Left hindlimb (tissue), 1 donor: ENCODE measurements at places on chromosomes 3 and 15.

DNA sequence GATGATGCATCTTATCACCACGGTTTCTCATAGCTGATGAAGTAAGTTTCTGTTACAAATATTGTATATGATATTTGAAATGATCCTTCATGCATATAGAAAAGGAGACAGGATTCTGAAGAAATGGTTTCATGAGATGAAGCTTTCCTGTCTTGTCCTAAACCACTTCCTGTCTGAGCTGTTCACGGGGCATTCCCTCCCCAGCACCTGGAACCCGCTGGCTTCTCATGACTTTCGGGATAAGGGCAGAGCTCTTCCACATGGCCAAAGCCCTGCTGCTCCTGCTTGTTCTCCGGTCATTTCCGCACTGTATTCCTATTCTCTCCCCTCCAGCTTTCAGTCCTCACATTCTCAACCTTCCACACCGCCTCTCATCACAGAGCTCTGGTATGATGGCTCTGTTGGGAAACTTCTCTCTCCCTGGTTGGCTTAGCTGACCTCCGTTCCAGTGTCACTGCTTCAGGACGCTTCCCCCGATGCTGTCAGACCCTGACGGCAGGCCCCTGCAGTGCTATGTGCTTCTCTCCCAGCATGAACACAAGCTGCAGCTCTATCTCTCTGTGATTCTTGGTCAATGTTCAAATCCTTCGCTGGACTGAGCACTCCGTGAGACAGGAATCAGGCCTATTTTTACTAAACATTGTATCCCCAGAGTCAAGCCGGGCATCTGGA, 86.9 kb upstream of the HERC1 start:
- no peak for DNase-seq

DNA sequence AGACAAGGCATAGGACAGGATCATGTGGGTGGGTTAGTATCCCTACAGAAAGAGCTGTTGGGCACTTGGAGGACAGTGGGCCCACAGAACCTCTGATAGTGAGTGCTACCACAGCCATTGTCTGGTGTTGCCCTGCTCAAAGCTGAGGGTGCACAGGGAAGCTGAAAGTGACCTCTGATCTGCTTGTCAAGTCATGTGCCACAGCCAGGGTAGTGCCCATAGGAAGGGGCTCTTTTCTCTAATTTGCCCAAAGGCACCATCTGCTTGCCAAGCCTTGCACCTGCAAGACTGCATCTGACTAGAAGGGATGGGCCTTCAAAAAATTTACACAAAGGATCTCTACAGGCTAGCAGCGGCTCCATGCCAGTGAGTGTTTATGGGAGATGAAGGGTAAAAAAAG, 87.4 kb upstream of the GSK3B start:
- DNase-seq: no peak

- DNase-seq: no peak
These were observed 175.5 kb upstream of the ROBO2 start for GRCh38 chr3:76864355-76864754.

- no peak for DNase-seq
These were observed 28.6 kb downstream of the GALNT15 start for GRCh38 chr3:16203031-16203430.

GRCh38 chr15:87354661-87355410, 901.7 kb downstream of the NTRK3 start:
- no peak for DNase-seq

- peak; percentile 23 for DNase-seq
These were observed 1.6 kb downstream of the BBX start for GRCh38 chr3:107524326-107524840.

DNA sequence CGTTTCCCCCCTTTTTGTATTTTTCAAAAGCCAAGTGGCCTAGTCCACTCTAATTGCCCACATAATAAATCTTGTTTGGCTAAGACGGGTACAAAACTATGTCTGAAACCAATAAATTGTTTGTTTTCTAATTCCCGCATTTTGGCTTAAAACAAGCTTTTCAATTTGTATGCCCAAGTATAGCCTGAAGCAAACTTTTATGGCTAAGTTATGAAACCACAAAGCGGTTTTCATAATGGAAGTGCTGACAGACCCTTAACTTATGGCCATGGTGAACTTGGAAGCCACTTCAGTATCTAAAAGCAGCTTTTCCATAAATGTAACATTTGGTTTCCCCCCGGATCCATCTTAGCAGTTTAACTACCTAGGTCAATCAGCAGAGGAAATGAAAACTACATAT, 29.9 kb upstream of the POLR2M start:
- DNase-seq: peak; percentile 34

DNA sequence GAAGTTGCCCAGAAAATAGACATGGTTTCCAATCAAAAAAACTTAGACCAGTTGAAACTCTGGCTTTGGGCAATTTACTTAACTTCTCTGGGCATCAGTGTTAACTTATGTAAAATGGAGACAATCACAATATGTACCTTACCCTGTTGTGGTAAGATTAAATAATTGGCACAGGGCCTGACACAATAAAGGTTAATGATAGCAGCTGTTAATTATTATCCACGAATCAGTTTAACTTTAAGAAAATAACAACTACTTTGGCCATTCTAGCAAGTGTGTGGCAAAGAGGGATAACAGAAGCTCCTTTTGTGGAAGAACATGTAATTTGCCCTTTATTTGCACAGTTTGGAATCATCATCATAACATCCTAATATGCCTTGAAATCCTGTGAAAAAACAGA, 787.6 kb downstream of the FHIT start:
- DNase-seq: no peak

GRCh38 chr3:50226888-50227389, 9.1 kb upstream of the GNAI2 start:
- DNase-seq: no peak

- peak; percentile 44 for DNase-seq
These were observed 116.7 kb upstream of the CGNL1 start for GRCh38 chr15:57259568-57260040.

GRCh38 chr3:13727890-13728289, 152.0 kb downstream of the WNT7A start:
- no peak for DNase-seq

GRCh38 chr3:128410669-128411573, 55.8 kb downstream of the DNAJB8 start:
- DNase-seq: no peak

GRCh38 chr3:38605981-38606380, 43.5 kb downstream of the SCN5A start:
- DNase-seq: no peak

- DNase-seq: no peak
These were observed 37.9 kb upstream of the SLC2A2 start for GRCh38 chr3:171064461-171064860.

- peak; percentile 43 for DNase-seq
These were observed 62.1 kb downstream of the RASGRF1 start for GRCh38 chr15:79028411-79028964.

- DNase-seq: no peak
These were observed 110.9 kb downstream of the GABRG3 start for GRCh38 chr15:27081676-27082418.

DNA sequence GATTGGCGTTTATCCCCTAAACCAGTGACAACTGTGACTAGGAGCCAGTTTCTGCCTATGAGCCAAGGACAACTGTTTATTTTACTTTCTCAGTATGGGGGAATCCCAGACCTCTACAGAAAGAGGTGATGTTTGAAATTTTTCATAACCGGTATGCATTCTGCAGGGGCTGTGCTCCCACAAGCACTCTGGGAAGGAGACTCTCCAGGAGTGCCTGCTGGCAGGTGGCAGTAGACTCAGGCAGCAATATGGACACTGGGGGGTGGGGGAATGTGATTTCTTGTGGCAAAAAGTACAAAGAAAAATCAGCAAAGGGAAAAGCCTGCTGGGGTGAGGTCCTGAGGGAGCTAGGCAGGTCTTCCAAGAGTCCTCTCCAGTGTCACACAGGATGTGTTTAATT, 5.9 kb downstream of the TGM4 start:
- no peak for DNase-seq

DNA sequence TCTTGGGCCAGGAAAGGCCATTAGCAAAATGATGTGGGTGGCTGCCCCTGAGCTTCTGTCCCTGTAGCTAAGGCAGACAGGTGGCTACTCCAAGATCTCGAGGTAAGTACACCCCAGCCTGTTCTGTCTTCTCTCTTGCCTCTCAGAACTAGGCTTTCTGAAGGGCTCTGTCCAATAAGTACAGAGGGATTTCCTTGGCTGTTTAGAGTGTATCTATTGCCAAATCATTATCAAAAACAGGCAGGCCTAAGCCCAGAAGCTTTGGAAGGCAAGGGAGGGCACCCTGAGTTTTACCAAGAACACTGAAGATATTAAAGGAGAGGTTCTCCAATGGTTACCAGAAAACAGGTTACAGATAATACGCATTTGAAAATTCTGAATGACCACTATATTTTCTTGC, 156.6 kb downstream of the MYRIP start:
- DNase-seq: no peak

DNA sequence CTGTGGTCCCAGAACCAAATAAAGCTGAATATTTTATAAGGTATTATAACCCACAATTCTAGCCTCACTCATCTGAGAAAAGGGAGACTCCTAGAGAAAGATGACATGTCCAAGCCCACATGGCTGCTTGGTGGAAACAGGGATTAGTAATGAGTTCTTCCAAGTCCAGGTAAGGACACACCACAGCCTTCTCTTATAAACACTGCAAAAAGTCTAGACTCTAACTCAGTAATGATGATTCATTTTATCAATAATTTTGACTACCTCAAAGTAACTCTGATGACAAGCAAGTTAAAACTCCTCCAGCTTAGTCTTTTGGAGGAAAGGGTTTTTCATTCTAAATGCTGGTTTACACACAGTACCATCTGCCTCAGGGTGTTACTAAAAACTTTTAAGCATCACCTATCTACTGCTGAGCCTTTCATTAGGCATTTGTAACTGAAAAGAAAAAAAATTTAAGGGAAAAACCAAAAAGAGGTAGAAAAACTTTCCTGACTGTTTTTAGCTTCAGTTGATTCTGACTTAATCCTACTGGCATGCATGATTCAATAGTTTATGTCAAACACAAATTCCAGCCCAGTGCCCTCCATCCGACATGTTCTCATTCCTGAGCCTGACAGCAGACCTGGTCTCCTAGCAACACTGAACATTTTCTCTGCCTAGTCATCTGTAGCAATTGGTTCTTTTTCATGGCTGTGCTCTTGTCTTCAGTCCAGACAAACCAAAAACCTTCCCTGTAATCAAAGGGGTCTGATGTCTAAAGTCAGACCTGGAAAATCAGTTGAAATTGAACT, 43.9 kb downstream of the P3H2 start:
- peak; percentile 73 for DNase-seq

DNA sequence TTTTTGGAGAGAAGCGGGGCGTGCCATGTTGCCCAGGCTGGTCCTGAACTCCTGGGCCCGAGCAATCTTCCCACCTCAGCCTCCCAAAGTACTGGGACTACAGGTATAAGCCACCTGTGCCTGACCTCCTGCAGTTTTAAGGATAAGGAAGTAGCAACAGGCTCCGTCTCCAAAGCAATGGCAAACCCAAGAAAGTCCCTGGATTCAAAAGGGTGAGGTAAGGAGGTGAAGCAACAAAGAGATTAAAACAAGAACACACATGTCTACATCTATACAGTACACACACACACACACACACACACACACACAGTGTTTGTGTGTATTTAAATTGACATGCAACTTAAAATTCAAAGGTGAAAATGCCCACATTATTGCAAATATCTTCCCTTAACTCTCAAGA, 58.9 kb downstream of the ABCC5 start:
- DNase-seq: no peak

GRCh38 chr15:61119556-61119955, 109.5 kb downstream of the RORA start:
- no peak for DNase-seq

DNA sequence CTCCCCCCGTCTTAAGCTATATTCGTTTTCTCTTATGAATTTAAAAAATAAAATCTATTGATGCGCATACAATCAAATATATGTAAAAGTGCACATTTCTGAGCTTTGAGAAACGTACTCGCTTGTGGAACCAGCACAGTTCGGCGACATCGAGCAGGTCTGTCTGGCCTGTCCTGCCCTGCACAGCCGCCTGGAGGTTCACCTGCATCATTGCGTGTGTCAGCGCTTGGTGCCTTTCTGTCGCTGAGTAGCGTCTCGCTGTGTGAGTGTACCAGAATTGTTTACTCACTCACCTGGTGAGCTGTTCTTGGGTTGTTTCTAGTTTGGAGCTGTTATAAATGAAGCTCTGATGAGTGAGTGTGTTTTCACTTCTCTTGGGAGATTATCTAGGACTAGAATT, 104.0 kb downstream of the VGLL4 start:
- DNase-seq: no peak

GRCh38 chr15:67117370-67117769, 52.0 kb downstream of the SMAD3 start:
- no peak for DNase-seq

- DNase-seq: no peak
These were observed 287.7 kb downstream of the RORA start for GRCh38 chr15:60941448-60941847.

GRCh38 chr15:88835646-88836045, 32.4 kb downstream of the ACAN start:
- no peak for DNase-seq

DNA sequence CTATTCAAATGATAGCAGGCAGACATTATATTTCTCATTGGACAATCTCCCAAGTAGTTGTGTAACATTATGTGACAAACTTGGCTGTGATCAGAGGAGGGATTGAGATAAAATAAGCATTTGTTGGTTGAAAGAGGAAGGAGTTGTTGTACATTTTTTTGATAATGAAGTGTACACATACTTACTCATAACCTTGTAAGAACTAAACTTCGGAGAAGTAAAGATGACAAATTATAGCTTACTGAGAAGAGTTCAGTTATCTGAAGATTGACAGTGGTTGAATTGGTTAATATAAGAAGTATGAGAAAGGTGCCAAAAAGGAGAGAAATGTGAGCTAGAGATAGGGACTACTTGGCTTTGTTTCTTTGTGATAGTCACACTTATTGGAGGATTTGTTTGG, 32.6 kb downstream of the STT3B start:
- no peak for DNase-seq

GRCh38 chr3:128226186-128226725, 73.0 kb downstream of the EEFSEC start:
- DNase-seq: no peak

DNA sequence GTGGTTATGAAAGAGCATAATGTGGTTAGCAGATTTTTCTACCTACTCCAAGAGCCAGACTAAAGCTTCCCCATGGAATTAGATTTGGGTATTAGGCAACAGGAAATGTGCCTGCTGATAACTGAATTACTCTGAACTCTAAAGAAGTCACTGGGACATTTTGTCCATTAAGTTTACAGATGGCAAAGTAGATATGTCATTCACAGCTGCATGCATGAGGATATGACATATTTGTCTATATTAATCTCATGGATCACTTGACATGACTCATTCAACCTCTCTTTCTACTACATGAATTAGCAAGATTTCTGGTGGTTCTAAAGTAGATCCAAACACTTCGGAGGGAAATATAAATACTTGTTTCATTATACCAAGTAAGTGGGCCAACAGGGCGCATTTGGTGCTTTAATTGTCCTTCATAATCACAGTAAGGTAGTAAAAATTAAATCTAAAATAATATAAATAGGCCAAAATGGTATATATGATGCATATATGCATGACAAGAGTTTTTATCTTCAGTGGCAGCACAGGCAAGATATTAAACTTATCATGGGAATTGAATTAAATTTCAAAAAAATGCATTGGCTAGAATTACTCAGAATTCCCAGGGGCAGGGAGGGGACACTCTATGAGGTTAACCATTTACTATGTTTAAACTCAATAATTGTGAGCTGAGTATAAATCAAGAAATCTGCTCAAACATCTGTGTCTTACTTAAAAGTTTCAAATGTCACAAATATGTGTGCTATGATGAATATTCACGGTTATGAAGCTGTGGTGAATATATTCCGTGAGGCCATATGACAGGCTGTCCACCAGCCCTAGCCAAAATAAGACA, 365.3 kb upstream of the KCNMB2 start:
- no peak for DNase-seq

GRCh38 chr3:33360136-33360825, 79.9 kb downstream of the UBP1 start:
- DNase-seq: no peak
